H1 (cell line): ENCODE measurements at places on chromosomes 2 and 18.

GRCh38 chr2:173568054-173568453, 213.4 kb downstream of the CDCA7 start:
- H3K27ac ChIP-seq = no peak overlapping the region
- H3K4me3 ChIP-seq = no peak overlapping the region
- DNase-seq = peak; percentile 72
- H3K4me1 ChIP-seq = peaks cover 6% of the 10 kb centered on the region
- peaks cover 1% of the 10 kb centered on the region for H3K27me3 ChIP-seq

- no peaks in the 10 kb centered on the region for H3K27me3 ChIP-seq
- no peak overlapping the region for H3K4me3 ChIP-seq
- no peak overlapping the region for H3K27ac ChIP-seq
- H3K4me1 ChIP-seq = no peaks in the 10 kb centered on the region
- no peak for DNase-seq
Observed at GRCh38 chr2:170737821-170738220, 22.7 kb downstream of the SP5 start.

- no peak overlapping the region for H3K27ac ChIP-seq
- H3K27me3 ChIP-seq = no peaks in the 10 kb centered on the region; the same call in 1 of the 2 replicates
- no peak for DNase-seq
- no peaks in the 10 kb centered on the region for H3K4me1 ChIP-seq
Observed at GRCh38 chr18:78126106-78126505, 853.5 kb upstream of the SALL3 start.

GRCh38 chr2:143284087-143284675, 155.0 kb downstream of the ARHGAP15 start:
- no peak overlapping the region for H3K4me3 ChIP-seq
- no peak for DNase-seq
- no peaks in the 10 kb centered on the region for H3K4me1 ChIP-seq
- H3K27ac ChIP-seq = no peak overlapping the region

DNA sequence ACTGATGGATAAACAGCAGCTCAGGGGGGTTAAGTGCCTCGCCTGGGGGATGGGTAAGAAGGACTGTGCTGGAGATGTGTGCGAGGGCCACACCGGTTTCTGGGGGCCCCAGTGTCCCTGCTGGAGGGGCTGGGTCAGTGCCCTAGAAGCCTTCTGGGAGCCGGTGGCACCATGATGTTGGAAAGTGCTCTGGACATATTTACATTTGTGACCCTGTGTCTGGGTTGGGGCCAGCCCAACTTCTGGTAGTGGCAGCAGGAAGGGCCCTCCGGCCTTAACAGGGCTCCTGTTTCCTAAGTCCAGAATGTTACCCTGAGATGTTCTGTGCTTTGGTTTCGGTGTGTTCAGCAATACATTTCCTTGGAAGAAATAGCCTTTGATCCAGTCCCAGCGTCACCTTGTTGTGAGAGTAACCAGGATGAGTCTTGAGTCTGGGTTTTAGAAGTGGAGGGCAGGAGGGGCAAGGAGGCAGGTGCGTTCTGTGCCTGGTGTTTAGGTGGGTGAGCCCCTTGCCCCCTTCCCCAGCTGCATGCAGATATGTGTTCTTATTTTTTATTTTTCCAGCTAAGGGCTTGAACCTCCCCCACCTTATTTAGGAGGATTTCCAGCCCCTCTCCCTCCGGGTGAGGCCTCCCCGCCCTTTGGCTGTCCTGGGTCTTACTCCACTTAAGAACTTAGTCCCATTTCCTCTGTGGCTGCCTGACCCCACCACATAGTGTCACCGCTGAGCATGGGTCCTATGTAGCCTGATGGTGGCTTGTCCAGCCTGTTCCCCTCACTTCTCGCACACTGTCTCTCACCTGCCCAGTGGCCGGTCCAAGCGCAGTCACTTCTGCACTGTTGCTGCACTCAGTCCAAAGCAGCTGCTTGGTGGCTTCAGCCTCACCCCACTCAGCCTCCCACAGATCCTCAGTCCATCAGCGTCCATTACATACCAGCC, 132.7 kb upstream of the HS6ST1 start:
- DNase-seq = no peak
- no peak overlapping the region for H3K27ac ChIP-seq
- H3K4me1 ChIP-seq = no peaks in the 10 kb centered on the region
- no peaks in the 10 kb centered on the region for H3K27me3 ChIP-seq

DNA sequence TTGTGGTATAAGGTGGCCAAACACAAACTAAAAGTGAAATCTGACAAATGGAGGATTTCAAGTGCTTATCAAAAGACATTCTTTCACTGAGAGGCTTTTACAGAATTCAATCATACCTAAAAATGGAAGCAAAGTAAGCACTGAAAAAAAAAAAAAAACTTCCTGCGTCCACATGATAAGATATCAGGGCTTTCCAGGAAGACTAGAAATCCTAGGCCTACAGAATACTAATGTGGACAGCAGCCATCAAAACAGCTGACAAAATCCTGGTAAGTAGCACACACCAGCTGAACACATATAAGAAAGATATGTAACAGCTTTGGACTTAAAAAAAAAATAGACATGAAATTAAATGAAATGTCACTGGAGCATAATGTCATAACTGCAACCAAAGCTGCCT, 178.2 kb downstream of the SUCLG1 start:
- DNase-seq = no peak
- no peak overlapping the region for H3K4me3 ChIP-seq
- no peak overlapping the region for H3K27ac ChIP-seq
- H3K4me1 ChIP-seq = no peaks in the 10 kb centered on the region

- no peaks in the 10 kb centered on the region for H3K36me3 ChIP-seq
- H3K4me3 ChIP-seq = no peak overlapping the region
- no peaks in the 10 kb centered on the region for H3K4me1 ChIP-seq
- no peak for DNase-seq
Observed at GRCh38 chr2:40281021-40281940, 170.6 kb downstream of the SLC8A1 start.

GRCh38 chr2:207416111-207416510, 113.7 kb upstream of the CREB1 start:
- peaks cover 2% of the 10 kb centered on the region for H3K4me1 ChIP-seq
- DNase-seq = no peak
- no peaks in the 10 kb centered on the region for H3K27me3 ChIP-seq
- H3K4me3 ChIP-seq = no peak overlapping the region
- H3K27ac ChIP-seq = no peak overlapping the region
- H3K36me3 ChIP-seq = no peaks in the 10 kb centered on the region

DNA sequence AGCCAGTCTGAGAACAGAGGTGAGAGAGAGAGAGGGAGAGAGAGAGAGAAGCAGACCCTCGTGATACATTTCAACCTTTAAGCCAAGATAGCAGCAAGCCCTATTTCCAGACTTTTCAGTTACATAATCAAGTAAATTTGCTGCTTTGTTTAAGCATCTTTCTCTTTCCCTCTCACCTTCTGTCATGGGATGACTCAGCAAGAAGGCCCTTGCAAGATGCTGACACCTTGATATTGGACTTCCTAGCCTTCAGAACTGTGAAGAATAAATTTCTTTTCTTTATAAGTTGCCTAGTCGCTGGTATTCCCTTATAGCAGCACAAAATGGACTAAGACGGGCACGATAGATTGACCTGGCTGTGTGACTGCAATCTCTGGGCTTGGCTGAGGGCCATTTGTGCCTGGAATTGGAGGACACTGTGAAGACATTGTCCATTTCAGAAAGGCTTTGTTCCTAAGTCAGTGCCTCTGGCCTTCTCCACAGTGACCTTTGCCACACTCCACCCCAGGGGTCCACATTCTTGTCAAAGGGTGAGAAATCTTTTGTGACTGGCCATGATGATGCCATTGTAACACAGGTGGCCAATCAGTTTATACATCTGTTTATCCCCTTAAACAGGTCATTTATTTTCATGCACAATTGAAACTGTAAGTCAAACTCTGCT, 51.3 kb upstream of the ITSN2 start:
- H3K36me3 ChIP-seq = no peaks in the 10 kb centered on the region
- DNase-seq = no peak
- no peak overlapping the region for H3K27ac ChIP-seq
- peaks cover 6% of the 10 kb centered on the region for H3K4me1 ChIP-seq
- H3K27me3 ChIP-seq = no peaks in the 10 kb centered on the region

DNA sequence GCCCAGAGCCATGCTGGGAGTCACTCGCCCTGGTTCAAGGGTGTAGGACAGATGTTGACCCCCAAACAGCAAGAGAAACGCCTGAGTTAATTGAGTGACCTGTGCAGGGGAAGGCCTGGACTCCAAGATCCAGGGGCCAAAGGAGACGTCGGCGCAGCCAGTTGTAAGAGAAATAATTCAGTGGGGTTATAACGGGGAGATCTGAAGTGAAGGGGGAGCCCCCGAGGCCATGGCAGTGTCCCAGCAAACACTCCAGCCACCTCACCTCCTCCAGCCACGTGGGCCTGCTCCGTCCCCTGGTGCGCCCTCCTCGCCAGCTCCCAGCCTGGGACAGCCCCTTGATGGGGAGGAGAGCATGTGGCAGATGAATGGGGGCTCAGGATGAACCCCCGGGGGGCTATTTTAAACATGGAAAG, 130.7 kb upstream of the GPC1 start:
- no peak for DNase-seq
- H3K4me3 ChIP-seq = no peak overlapping the region
- H3K36me3 ChIP-seq = no peaks in the 10 kb centered on the region
- H3K27me3 ChIP-seq = no peaks in the 10 kb centered on the region
- no peak overlapping the region for H3K27ac ChIP-seq
- H3K4me1 ChIP-seq = no peaks in the 10 kb centered on the region

DNA sequence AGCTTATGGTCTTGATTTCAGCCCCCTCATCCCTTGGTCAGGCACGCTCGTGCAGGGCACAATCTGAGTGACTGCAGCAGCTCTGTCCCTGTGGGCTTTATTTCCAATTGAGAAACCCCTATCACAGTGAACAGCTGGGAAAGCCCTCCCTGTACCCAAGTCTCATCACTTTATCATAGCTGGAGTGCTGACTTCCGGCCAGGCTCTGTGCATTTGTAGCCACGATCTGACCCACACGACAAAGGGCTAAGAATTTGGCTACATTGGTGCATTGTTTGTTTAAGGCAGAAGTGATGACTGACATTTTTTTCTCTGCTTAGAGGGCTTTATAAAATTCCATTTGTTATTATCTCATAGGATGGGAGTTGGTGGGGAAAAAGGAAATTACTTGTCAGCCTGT, 184.4 kb downstream of the KCNS3 start:
- 0 out of 2 replicates have a peak, but pooled peaks cover 3% of the 10 kb centered on the region for H3K4me1 ChIP-seq
- no peak overlapping the region for H3K4me3 ChIP-seq
- H3K36me3 ChIP-seq = no peaks in the 10 kb centered on the region
- DNase-seq = no peak
- no peaks in the 10 kb centered on the region for H3K27me3 ChIP-seq
- no peak overlapping the region for H3K27ac ChIP-seq
